SK-N-SH (cell line): ENCODE measurements at places on chromosomes 2 and 18. TPM values are rescaled to one million over a fixed set of nuclear protein-coding genes. Genes with fewer than 3 reads are reported as not detected.

DNA sequence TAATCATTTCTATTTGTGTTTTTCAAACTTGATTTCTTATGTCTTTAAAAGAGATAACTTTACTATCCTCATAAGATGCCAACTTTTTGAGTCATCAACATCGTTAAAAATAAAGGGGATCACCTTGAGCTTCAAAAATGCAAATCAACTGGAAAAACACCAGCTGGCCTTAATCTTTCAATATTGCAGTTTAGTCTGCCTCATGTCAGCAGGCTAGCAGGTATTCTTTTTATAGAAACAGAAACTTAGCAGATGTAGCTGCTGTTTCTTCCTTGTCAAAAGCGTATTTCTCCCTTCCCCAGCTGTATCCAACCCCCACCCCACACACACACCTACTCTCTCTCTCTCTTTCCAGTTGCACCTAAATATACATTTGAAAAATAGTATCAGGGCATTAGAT, 154.1 kb upstream of the ZNF804A start:
- H3K27ac ChIP-seq: no peak overlapping the region
- H3K4me1 ChIP-seq: no peaks in the 10 kb centered on the region
- no peaks in the 10 kb centered on the region for H3K27me3 ChIP-seq
- no peaks in the 10 kb centered on the region for H3K36me3 ChIP-seq

GRCh38 chr2:98445683-98446581, 1.3 kb downstream of the INPP4A start:
- DNase-seq: peak; percentile 42
- peak overlapping the region; percentile 67 for H3K4me3 ChIP-seq
- H3K4me1 ChIP-seq: peaks cover 18% of the 10 kb centered on the region
- H3K27ac ChIP-seq: peak overlapping the region; percentile 50
- no peaks in the 10 kb centered on the region for H3K36me3 ChIP-seq

GRCh38 chr2:172921532-172922236, 154.0 kb upstream of the MAP3K20 start:
- H3K4me1 ChIP-seq: peaks cover 2% of the 10 kb centered on the region; the same call in 1 of the 2 replicates
- H3K36me3 ChIP-seq: no peaks in the 10 kb centered on the region
- no peak overlapping the region for H3K27ac ChIP-seq
- no peaks in the 10 kb centered on the region for H3K27me3 ChIP-seq
- DNase-seq: no peak

DNA sequence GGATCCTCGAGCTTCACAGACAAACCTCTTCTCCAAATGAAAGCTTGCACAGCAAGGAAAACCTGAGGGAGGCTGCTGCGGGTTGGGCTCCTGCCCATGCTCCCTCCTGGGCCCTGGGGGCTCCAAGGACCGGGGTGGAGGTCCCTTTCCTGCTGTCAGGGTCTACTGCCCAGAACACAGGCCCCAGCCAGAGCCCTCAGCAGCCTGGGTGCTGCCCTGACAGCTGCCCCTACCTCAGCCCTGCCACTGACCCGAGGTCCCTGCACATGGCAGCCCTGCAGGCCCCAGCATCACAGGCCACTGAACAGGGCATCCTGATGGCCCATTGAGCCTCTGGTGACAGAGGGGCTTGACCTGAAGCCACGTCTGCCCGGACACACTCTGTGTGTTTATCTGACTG, 41.0 kb downstream of the CROCC2 start:
- H3K27ac ChIP-seq: no peak overlapping the region
- no peak for DNase-seq
- no peaks in the 10 kb centered on the region for H3K4me1 ChIP-seq
- no peaks in the 10 kb centered on the region for H3K27me3 ChIP-seq
- no peaks in the 10 kb centered on the region for H3K36me3 ChIP-seq

DNA sequence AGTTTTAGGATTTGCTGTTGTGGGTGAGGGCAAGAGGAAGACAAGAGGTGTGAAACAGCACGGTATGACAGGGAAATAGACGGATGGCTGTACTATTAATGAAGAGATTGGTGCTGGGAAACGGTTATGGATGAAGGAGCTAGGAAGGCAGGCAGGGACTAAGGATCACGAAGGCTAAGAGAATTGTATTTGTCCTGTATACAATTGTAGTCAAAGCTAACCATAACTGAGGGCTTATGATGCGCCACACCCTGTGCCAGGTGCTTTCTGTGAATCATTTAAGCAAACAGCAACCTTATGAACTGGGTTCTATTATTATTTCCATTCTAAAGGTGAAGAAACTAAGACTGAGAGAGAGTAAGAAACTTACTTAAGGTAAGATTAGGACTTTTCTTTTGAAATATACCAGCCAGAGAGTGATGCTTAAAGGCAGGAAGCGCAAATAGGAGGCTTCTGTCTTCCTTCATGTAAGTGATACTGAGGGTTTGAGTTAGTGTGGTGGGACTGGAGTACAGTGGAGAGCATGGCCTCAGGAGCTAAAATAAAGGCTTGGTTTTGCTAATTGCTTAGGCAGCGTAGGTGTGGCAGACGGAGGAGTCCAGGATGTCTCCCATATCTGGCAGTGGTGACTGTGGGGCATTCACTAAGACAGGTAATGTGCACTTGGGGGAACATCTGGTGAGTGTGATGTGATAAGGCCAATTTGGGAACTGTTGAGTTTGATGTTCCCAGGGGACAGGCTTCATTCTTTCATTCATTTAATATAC, 85.8 kb downstream of the PLEKHM3 start:
- no peak overlapping the region for H3K27ac ChIP-seq
- no peaks in the 10 kb centered on the region for H3K27me3 ChIP-seq
- DNase-seq: no peak
- H3K36me3 ChIP-seq: no peaks in the 10 kb centered on the region
- H3K4me1 ChIP-seq: no peaks in the 10 kb centered on the region; the same call in 1 of the 2 replicates

GRCh38 chr2:45912109-45912508, 260.6 kb downstream of the PRKCE start:
- no peaks in the 10 kb centered on the region for H3K36me3 ChIP-seq
- H3K4me3 ChIP-seq: no peak overlapping the region
- DNase-seq: no peak
- H3K27ac ChIP-seq: no peak overlapping the region
- no peaks in the 10 kb centered on the region for H3K27me3 ChIP-seq
- H3K4me1 ChIP-seq: no peaks in the 10 kb centered on the region; the same call in 1 of the 2 replicates

CKAP2L gene
- polyA plus RNA-seq: 2.9 TPM in 2 replicates

DES gene
- 0.21 and 0.28 TPM in 2 replicates for polyA plus RNA-seq

GRCh38 chr18:73638709-73639108, 508.9 kb downstream of the FBXO15 start:
- H3K27ac ChIP-seq: peak overlapping the region; percentile 59
- no peak for DNase-seq
- no peaks in the 10 kb centered on the region for H3K4me1 ChIP-seq
- no peak overlapping the region for H3K4me3 ChIP-seq
- H3K27me3 ChIP-seq: no peaks in the 10 kb centered on the region

- H3K27me3 ChIP-seq: no peaks in the 10 kb centered on the region
- no peaks in the 10 kb centered on the region for H3K36me3 ChIP-seq
- no peak overlapping the region for H3K4me3 ChIP-seq
- peaks cover 7% of the 10 kb centered on the region for H3K4me1 ChIP-seq
- no peak for DNase-seq
These were observed 166.7 kb upstream of the ZNF521 start for GRCh38 chr18:25518716-25519053.

MFSD6 gene
- polyA plus RNA-seq: 15.1 and 15.9 TPM in 2 replicates

GRCh38 chr2:174606336-174606735, 8.7 kb upstream of the WIPF1 start:
- DNase-seq: peak; percentile 32
- no peaks in the 10 kb centered on the region for H3K27me3 ChIP-seq
- peak overlapping the region; percentile 94 for H3K27ac ChIP-seq
- no peak overlapping the region for H3K4me3 ChIP-seq
- H3K36me3 ChIP-seq: peaks cover 2% of the 10 kb centered on the region
- peaks cover 61% of the 10 kb centered on the region for H3K4me1 ChIP-seq

DNA sequence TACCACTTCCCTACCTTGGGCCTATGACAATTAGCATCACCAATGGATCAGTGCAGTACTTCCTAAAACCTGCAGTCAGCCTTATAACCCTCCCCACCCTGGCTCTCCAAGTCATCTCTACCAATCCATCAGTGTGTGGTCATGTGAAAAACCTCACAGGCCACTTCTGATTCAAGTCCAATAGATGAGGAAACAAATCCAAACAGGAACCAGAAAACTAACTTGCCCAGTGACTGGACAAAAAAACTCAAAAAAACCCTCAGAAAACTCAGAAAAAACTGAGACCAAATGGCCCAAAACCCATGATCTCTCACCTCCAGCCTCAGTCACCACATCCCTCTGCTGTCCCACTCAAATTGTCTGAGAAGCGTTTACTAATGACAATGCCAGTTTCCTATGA, 43.3 kb downstream of the TGFA start:
- no peak overlapping the region for H3K27ac ChIP-seq
- H3K4me1 ChIP-seq: no peaks in the 10 kb centered on the region
- H3K36me3 ChIP-seq: no peaks in the 10 kb centered on the region
- H3K27me3 ChIP-seq: no peaks in the 10 kb centered on the region
- no peak for DNase-seq
- H3K4me3 ChIP-seq: no peak overlapping the region

DNA sequence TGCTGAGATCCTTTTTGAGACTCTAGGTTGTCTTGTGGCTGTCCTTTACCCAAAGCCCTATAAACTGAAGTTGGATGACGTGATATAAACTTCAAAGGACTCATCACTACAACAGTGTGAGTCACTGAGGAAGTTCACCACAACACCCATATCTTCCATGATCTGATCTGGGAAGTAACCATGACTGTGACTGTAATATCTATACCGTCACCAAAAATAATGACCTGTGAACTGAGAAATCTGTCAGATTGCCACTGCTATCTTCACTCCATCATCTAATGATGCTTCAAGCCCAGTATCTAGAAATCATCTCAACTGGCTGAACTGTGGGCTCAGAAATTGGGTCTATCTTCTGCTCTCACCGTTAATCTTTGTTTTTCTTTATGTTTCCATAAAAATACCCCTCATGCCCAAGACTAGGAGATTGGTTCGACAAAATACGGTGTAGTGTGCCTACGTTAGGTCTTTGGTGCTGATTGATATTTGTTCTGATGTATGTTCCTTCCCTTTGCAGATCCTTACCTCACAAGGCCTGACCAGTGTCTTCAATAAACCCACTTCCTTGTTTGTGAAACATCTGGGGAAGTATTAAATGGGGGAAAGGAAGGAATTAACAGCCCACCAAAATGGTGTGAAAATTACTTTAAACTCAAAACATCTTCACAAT, 78.2 kb downstream of the MYL12B start:
- H3K27me3 ChIP-seq: no peaks in the 10 kb centered on the region
- H3K27ac ChIP-seq: no peak overlapping the region
- H3K36me3 ChIP-seq: no peaks in the 10 kb centered on the region
- H3K4me3 ChIP-seq: no peak overlapping the region
- no peaks in the 10 kb centered on the region for H3K4me1 ChIP-seq

ABCB11 gene
- not detected in 2 replicates for polyA plus RNA-seq

C2orf80 gene
- polyA plus RNA-seq: not detected in 2 replicates

DNA sequence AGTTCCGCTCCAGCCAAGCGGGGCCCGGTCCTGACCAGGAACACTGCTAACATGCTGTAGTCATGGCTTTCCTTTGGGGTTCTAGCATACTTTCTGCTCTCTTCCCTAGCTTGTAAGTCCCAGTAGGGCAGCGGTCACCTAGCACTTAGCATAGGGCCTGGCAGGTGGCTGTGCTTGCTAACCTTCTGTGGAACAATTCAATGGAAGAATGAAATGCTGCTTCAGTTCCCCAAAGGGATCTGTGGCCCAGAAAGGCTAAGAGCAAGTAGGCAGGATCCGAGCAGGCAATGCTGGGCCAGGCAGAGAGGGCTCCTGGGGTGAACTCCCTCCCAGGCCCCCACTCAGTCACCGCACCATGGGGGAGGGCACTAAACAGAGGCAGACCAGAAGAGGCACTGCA, 266.8 kb downstream of the CELF4 start:
- H3K36me3 ChIP-seq: no peaks in the 10 kb centered on the region
- no peak for DNase-seq
- H3K4me1 ChIP-seq: peaks cover 38% of the 10 kb centered on the region; the same call in 1 of the 2 replicates
- peak overlapping the region; percentile 71; the same call in 1 of the 2 replicates for H3K27ac ChIP-seq
- no peaks in the 10 kb centered on the region; the same call in 1 of the 2 replicates for H3K27me3 ChIP-seq
- no peak overlapping the region for H3K4me3 ChIP-seq

- DNase-seq: peak; percentile 51
- no peaks in the 10 kb centered on the region for H3K36me3 ChIP-seq
- H3K27me3 ChIP-seq: no peaks in the 10 kb centered on the region; the same call in 1 of the 2 replicates
- no peak overlapping the region for H3K27ac ChIP-seq
- no peak overlapping the region for H3K4me3 ChIP-seq
These were observed 10.9 kb upstream of the ADAM23 start for GRCh38 chr2:206432193-206433082.

DNA sequence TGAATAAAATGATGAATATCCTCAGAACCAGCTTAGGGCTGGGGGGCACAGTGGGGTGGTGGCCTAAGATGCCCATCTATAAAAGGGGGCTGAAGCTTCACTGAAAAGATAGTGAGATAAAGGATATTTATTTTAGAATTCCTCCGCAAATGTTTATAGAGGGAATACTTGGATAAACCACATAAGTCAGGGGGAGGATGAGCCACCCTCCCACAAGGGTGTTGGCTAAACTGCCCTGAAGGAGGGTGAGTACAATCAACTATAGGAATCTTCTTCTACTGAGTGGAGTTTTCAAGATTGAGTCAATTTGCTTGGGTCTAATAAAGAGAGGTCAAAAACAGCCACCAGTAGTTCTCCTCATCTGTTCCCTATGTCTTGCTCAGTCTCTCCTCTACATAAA, 114.5 kb upstream of the TANK start:
- H3K27me3 ChIP-seq: peaks cover 8% of the 10 kb centered on the region; the same call in 1 of the 2 replicates
- H3K36me3 ChIP-seq: no peaks in the 10 kb centered on the region
- H3K4me3 ChIP-seq: no peak overlapping the region
- DNase-seq: no peak

CXCR2 gene
- not detected in 2 replicates for polyA plus RNA-seq

GRCh38 chr2:60058781-60059180, 494.7 kb downstream of the BCL11A start:
- H3K4me3 ChIP-seq: no peak overlapping the region
- no peaks in the 10 kb centered on the region for H3K27me3 ChIP-seq
- no peaks in the 10 kb centered on the region for H3K36me3 ChIP-seq
- no peak for DNase-seq
- H3K27ac ChIP-seq: no peak overlapping the region

DNA sequence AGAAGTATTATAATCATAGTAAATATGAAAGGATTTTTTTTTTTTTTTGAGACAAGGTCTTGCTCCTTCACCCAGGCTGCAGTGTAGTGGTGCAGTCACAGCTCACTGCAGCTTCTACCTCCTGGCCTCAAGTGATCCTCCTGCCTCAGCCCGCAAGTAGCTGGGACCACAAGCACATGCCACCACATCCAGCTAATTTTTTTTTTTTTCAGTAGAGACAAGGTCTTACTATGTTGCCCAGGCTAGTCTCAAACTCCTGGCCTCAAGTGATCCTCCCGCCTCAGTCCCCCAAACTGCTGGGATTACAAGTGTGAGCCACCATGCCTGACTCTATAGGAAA, 301.6 kb upstream of the STON1 start:
- DNase-seq: no peak
- H3K36me3 ChIP-seq: no peaks in the 10 kb centered on the region
- H3K4me3 ChIP-seq: no peak overlapping the region
- H3K27me3 ChIP-seq: no peaks in the 10 kb centered on the region
- no peak overlapping the region for H3K27ac ChIP-seq
- no peaks in the 10 kb centered on the region for H3K4me1 ChIP-seq
